Activated CD4-positive, alpha-beta T cell treated with anti-CD3 and anti-CD28 coated beads, Interleukin-2, Interleukin-4, amounts not matched to agents 100 ng/mL and 50 ng/mL, durations not matched to agents 16 hours and 8 hours (primary cell): ENCODE measurements at places on chromosomes 2 and 18.
A peak's percentile ranks its signal among the peaks of the same experiment; 100 is the strongest.

- DNase-seq = no peak
Measured at GRCh38 chr2:127576433-127577207, 41.1 kb downstream of the MYO7B start.

DNA sequence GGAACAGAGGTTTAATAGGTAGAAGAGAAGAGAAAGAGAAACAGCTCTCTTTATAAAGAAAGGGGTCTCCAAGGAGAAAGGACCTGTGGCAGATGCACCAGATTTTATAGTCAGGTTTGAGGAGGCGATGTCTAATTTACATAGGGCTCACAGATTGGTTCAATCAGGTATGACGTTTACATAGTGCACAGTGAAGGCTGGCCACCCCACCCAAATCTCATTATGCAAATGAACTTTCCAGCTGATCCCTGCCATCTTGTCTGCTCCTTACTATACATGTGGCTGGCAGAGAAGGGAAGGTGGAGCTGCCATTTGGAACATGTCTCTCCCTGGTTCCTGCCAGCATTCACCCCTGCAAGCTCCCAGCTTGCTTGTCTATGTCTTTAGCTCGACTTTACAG, 557.8 kb downstream of the SUCLG1 start:
- no peak for DNase-seq

DNA sequence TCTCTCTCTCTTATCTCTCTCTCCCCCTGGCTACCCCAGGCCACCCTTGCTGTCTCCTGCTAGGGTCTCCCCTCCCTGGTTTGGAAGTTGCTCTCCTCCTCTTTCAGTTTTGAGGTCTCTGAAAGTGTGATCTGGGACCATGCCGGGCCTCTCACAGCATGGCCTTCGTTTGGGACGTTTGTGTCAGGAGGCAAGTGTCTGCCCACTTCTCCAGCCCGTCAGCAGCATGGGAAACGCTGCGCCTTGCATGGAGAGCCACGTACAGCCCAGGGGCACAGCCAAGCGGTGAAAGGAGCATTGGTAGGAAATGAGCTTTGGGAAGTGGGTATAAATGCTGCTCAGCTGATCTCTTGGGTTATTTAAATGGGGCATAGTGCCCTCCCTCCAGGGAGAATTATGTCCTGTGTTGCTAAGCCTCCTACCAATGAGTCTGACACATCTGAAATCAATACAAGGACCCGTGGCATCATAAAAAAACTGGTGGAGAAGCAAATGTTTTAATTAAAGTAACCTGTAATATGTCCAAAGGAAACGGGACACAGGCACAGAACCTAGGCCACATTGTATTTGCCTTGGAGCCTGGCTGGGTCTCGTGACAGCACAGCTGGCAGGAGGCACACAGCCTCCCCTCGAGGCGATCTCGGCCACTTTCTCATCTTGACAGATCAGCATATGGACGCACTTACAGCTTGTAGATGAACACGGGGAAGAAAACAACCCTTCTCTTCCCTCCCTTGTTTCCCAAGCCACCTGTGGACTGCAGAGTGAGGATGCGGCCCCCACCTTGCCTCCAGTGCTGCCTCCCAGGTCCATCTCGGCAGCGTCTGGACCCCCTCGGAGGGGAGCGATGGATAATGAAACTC, 72.7 kb downstream of the SH3RF3 start:
- DNase-seq = no peak

DNA sequence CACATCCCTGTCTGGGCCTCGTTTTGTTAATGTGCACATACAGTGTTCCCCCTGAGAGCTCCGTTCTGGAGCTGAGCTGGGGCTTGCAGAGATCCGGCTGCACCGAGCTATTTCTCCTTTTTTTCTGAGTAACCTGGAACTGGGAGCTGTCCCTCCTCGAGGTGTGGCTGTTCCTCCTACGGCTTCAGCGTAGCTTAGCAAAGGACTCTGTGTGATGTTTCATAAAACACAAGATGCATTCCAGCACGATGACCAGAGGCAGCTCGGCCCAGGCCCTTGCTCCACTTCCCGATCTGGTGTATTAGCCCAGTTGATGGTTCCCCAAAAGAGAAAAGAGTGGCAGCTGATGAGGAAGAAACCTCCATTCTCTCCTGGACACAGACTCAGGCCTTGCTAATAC, 103.0 kb downstream of the FAM210A start:
- DNase-seq = no peak

DNA sequence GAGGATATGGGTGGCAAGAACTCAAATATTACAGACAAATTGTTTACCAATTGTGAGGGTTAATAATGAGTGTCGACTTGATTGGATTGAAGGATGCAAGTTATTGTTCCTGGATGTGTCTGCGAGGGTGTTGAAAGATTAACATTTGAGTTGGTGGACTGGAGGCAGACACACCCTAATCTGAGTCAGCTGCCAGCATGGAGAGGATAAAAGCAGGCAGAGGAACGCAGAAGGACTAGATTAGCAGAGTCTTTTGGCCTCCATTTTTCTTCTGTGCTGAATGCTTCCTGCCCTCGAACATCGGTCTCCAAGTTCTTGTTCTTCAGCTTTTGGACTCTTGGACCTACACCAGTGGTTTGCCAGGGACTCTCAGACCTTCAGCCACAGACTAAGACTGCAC, 1503.7 kb downstream of the LRP1B start:
- no peak for DNase-seq

DNA sequence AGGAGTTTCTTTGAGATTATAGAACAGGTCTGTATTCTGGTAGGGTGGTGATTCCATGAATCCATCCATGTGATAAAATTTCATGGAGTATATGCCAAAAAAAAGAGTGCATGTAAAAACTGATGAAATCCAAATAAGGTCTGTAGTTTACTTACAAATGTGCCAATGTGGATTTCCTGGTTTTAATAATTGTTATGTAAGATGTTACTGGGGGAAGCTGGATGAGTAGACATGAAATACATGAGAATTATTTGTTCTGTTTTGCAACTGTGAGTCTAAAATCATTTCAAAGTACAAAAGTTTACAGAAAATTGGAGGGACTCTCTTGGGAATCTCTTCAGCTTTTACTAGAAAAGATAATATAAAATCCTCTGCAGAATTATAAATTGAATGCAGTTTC, 23.7 kb upstream of the TMEM214 start:
- no peak for DNase-seq

- DNase-seq = no peak
Measured at GRCh38 chr2:61988462-61989366, 83.2 kb downstream of the COMMD1 start.

- no peak for DNase-seq
Measured at GRCh38 chr18:35811896-35812295, 160.6 kb upstream of the RMP24 start.

- DNase-seq = no peak
Measured at GRCh38 chr2:2639251-2640139, 308.4 kb upstream of the MYT1L start.

- DNase-seq = no peak
Measured at GRCh38 chr2:634636-635388, 42.4 kb downstream of the TMEM18 start.

DNA sequence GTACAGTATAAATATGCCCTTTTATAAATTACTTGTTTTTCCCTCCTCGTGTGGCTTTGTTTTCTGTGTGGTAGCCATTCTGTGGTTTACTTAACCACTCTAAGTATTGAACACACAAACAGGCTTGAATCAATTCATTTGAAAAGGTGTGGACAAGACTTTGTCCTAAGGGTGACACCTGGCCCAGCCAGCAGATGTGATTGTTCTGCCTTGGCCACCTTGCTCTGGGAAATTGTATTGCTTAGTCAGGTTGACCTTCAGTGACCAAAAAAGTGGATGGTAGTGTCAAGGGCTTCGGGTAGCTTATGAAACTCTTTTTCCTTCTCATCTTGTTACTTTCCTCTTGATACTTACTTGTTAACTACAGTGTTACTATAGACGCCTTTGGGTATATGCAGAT, 61.9 kb downstream of the DGKD start:
- no peak for DNase-seq

DNA sequence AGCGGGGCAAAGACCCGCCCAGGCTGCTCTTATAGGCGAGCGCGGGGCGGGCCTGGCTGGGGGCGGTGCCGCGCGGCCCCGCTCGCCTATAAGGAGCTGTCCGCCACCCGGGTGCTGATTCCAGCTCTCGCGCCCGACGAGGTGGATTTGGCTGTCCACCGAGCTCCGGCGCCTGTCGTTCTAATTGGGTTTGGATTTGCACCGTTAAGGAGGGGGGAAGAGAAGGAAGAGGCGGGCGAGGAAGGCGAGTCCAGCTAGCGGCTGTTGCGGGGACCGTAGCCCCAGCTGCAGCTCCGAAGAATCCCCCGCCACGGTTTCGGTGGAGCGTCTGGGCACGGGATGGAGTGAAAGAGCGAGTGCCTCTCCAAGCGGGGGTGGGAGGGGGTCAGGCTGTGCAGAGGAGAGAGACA, at the start of gene CNTNAP5:
Gene CNTNAP5 (plus strand): TSS at position 117 of the 410 bp plus-strand sequence. CDS start 364 bp downstream, outside the sequence.
- peak; percentile 1 for DNase-seq

DNA sequence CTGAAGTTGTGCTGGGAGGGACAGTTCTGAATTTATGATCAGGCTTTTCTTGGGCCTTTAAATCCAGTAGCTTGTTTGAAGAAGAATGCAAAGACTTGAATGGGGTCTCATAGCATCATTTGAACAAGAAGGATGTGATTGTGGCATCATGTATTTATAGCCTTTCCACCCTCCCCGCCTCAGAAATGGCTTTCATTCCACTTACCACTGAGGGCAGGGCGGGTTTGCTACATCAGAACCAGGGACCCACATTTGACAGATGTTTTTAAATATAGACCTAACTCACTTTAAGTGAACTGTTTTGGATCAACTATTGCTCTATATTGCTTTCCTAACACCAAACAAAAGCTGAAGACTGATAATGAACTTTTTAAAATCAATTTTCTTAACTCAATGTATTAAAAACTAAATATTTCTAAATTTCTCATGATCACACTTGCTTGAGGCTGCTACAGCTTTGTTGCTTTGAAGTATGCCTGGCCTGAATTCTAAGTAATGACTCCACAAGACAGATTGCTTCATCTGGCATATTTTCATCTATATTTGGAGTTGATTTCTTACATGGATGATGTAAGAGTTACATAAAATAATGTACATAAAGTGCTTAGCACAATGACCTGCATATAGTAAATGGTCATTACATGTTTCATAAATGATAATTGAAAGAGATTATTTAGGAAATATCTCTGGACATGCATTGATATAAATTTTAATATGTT, 1552.9 kb upstream of the SLC39A10 start:
- no peak for DNase-seq

GRCh38 chr2:181025004-181025403, 44.6 kb downstream of the UBE2E3 start:
- no peak for DNase-seq

DNA sequence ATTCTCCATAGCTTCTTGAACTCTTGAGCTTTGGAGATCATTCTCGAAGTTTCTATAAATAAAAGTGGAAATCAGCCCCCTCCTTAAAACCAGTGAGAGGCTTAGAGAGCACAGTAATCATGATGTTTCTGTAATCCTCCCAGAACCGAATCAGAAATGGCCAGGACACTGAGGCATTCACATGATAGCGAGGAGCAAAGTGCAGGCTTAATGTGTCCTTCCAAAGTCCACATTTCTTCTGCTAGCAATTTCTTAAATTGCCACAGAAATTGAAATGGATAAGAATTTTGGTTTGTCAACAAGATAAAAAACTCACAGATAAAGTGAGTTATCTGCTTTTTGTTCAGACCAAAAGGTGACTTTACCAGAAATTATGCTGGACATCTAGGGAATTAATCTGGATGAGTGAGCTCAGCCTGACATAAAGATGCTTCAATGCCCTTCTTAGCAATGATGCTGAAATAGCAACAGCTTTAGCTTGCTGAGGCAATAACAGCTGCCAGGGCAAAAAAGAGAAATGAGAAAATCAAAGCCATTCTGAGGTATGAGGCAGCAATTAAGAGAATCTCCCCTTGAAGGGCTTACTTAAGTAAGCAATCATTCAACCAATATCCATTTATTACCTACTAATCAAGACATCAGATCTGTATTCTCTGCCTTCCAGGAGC, 82.4 kb upstream of the PHLPP1 start:
- DNase-seq = no peak

DNA sequence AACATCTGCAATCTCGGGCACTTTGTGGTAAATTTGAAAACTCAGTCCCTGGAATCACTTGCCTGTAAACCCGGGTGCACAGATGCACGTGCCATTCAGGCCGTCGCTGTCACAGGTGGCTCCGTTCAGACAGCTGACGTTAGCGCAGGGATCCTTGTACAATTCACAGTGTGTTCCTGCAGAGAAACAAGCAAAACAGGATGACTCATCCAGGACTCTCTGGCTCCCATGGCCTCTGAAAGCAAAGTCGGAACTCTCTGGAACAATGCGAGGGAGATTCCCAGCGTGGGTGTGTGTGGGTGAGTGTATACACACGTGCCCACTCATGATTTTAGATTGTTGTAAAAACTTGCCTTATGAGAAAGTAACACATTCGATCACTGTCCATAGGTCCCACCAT, 136.1 kb upstream of the PID1 start:
- no peak for DNase-seq

- DNase-seq = no peak
Measured at GRCh38 chr18:63879709-63880108, 7.8 kb upstream of the SERPINB2 start.

GRCh38 chr2:215831296-215831913, 181.9 kb downstream of the MREG start:
- peak; percentile 13 for DNase-seq

GRCh38 chr2:6526093-6526824, 339.4 kb downstream of the CMPK2 start:
- no peak for DNase-seq

- no peak for DNase-seq
Measured at GRCh38 chr2:99974682-99975375, 167.6 kb downstream of the AFF3 start.

- DNase-seq = no peak
Measured at GRCh38 chr2:58063641-58064040, 17.0 kb downstream of the VRK2 start.

- no peak for DNase-seq
Measured at GRCh38 chr18:37483984-37484819, 81.4 kb downstream of the CELF4 start.

DNA sequence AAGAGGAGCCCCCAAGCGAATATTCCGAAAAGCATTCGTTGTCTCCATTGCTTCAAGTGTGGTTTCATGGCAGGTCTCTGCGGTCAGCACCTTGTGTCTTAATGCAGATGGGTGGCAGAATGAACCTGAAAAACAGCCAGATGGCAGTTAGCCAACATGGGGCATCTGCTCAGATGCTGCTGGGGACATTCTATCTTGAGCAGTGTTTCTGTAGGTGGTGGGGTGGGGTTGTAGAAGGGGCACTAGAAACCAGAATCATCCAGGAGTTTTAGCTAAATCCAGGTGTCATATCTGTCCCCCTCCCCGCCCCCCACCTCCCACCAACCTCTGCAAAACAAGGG, 42.1 kb downstream of the ST6GAL2 start:
- no peak for DNase-seq

DNA sequence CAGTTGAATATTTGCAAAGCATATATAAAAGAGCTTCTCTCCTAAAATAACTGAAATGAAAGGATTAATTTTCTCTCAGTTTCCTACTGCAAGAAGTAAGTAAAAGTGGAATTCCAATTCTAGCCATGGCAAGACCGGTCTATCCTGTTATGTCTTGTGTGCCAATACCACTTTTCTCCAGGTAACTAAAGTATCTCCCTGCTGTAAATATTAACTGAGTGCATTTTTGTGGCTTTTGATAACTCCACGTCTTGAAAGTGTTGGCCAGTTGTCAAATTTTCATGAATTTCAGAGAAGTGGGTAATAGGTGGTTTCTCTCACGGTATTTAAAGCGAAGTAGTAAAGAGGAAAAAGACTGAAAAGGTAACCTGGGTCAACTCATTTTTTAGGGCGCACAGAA, 225.9 kb downstream of the NEDD4L start:
- no peak for DNase-seq

- DNase-seq = no peak
Measured at GRCh38 chr2:42127425-42128424, 41.4 kb upstream of the EML4 start.
